ENCODE measurements at places on chromosomes 6 and 20. TPM values are rescaled to one million over a fixed set of nuclear protein-coding genes. Genes with fewer than 3 reads are reported as not detected.

The SIRPB1 gene
- 0.82 TPM for total RNA-seq

The VIP gene
- 1.5 TPM for total RNA-seq

The TGM3 gene
- total RNA-seq: 0.27 TPM

The EPB41L1 gene
- 59.2 TPM for total RNA-seq

The SSTR4 gene
- not detected for total RNA-seq

The CDSN gene
- not detected for total RNA-seq

The HTR1B gene
- total RNA-seq: 0.19 TPM

The CPXM1 gene
- 1.1 TPM for total RNA-seq

The GDAP1L1 gene
- not detected for total RNA-seq

The TAF11 gene
- total RNA-seq: 24.6 TPM

- no peak for DNase-seq
- no peaks in the 10 kb centered on the region for H3K27me3 ChIP-seq
- no peak overlapping the region for H3K27ac ChIP-seq
Observed at GRCh38 chr20:54680872-54681619, 205.7 kb downstream of the DOK5 start.

DNA sequence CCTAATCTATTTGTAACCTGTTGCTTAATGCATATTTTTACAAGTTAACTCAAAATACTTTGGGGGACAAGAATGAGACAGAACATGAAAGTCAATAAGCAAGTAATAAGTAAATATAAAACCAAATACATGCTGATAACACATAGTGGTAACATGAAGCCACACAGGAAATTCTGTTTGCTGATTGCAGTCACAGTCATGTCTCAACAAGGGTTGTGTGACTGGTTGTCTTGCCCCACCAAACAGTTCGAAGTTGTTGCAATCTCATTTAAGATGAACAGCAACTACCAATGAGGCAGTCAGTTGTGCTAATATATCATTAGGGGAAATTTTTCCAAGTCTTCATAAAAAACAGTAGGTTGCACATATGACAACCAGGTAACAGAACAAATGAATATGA, 14.5 kb downstream of the CD24 start:
- H3K36me3 ChIP-seq: no peaks in the 10 kb centered on the region
- no peak overlapping the region for H3K27ac ChIP-seq
- no peaks in the 10 kb centered on the region for H3K27me3 ChIP-seq

DNA sequence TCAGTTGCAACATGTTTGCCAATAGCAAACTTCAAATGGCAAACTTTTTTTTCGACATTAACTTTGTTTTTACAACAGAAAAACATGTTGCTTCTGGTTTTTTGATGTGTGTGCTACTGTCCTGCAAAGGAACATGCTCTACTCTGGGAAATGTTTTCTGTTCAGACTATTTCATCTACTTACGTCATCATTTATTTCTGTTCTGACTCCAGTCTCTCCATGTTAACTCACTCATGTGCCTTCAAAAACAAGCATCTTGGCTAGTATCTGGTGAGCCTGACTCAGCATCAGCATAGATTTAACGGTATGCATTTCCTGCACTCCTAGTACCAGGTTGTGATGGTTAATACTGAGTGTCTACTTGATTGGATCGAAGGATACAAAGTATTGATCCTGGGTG, 36.1 kb upstream of the MAP7 start:
- H3K36me3 ChIP-seq: no peaks in the 10 kb centered on the region
- H3K27me3 ChIP-seq: no peaks in the 10 kb centered on the region
- no peaks in the 10 kb centered on the region for H3K4me1 ChIP-seq
- H3K4me3 ChIP-seq: no peak overlapping the region
- H3K27ac ChIP-seq: no peak overlapping the region

- H3K36me3 ChIP-seq: no peaks in the 10 kb centered on the region
- no peak for DNase-seq
- H3K27me3 ChIP-seq: no peaks in the 10 kb centered on the region
- H3K27ac ChIP-seq: no peak overlapping the region
Observed at GRCh38 chr6:151018046-151018445, 152.5 kb downstream of the MTHFD1L start.

DNA sequence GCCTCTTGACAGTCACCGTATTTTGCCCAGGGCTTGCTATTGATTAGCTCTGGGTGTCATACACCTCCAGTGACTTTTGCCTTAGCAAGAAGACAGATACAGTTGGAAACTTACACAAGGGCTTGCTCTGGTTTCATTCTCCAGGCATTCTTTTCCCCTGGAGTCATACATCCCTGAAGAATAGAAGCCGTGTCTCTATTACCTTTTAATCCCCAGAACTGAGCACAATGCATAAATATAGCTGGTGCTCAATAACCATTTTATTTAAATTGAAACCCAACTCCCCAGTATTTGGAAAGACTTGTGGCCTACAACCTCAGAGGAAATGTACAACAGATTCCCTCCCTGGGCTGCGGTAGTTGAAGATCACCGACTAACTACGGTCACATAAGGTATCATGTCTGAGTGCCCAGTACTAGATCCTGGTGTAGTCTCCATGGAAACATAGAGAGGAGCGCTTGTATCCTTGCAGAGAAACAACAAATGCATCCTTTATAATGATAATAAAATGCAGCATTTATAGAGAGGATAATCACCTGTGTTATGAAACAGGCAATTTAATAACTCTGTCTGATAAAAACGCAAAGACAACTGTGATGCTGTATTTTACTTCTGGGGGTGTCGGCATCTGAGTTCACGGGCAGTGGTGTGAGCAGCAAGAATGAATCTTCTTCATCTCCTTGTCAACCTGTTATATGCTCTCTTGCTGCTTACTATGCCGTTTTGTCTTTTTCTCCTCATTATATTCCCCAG, 401.2 kb upstream of the AGPAT4 start:
- no peak for DNase-seq
- H3K4me1 ChIP-seq: no peaks in the 10 kb centered on the region
- H3K36me3 ChIP-seq: no peaks in the 10 kb centered on the region
- no peaks in the 10 kb centered on the region for H3K27me3 ChIP-seq
- H3K4me3 ChIP-seq: no peak overlapping the region

DNA sequence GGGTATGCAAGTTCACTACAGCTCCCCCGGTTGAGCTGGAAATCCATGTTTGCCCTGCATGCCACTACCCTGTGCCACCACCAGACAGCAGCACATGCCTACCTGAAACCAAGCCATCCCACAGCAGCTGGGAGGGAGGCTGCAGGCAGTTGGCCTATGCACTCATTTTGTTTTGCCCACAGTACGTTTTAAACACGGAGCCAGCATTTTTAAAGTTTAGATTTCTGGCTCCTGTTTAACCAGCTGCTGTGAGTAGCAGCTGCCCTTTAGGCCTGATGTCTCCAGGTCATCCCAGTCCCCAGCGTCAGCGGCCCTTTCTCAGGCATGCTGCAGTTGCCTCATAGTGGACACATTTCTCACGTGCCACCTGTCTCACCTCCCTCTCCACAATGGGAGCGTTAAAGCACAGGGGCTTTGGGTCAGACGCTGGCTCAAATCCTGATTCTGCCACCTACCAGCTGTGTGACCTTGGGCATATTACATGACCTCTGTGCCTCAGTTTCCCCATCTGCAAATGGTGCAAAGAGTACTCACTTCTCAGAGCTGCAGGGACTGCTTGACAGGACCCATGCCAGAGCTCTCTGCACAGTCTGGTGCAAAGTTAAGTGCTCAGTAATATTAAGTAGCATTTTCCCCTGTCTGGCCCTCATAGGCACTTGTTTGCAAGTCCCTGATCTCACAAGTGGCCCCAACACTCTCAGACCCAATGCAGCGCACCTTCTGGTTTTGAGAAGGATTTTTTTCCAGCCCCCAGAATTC, 8.2 kb upstream of the UBE2V1 start:
- H3K27ac ChIP-seq: no peak overlapping the region
- DNase-seq: peak; percentile 60
- H3K4me1 ChIP-seq: no peaks in the 10 kb centered on the region
- peaks cover 4% of the 10 kb centered on the region for H3K36me3 ChIP-seq

DNA sequence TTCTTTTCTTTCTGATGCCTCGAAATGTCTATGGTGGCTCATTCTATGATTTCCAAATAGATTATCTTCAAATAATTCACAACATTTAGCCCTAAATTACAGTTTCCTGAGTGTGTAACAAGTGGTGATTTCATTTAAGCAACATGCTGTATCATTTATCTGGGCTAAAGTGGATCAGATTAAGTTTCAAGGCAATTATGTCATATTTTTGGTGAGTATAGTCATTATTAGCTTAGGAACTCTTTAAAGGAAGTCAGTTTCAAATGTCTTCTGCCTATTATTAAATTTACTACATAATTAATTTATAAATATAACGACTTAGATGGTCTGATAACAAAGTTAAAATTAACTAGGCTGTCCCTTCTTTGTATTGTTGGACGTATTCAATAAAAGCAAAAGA, 847.9 kb upstream of the FLRT3 start:
- DNase-seq: no peak
- no peaks in the 10 kb centered on the region for H3K27me3 ChIP-seq
- H3K27ac ChIP-seq: no peak overlapping the region
- H3K4me3 ChIP-seq: no peak overlapping the region
- no peaks in the 10 kb centered on the region for H3K36me3 ChIP-seq

GRCh38 chr6:47034926-47035325, 7.2 kb downstream of the ADGRF1 start:
- no peaks in the 10 kb centered on the region for H3K4me1 ChIP-seq
- no peak for DNase-seq
- H3K4me3 ChIP-seq: no peak overlapping the region
- H3K36me3 ChIP-seq: no peaks in the 10 kb centered on the region
- no peaks in the 10 kb centered on the region for H3K27me3 ChIP-seq

DNA sequence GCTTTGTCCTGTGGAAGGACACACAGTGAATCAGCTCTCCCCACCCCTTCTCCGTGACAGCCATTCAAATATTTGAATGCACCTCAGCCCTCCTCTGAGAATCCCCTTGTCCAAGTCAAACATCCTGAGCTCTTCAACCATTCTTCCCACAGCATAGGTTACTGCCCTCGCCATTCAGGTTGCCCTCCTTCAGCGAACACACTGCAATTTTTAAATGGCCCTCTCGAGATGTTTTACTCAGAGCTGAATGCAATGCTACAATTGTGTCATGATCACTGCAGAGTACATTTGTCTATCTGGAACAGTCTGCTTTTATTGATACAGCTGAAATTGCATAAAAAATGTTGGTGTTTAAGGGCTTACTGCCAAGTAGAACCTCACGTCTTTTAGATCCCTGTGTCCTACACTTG, 48.9 kb downstream of the SLC2A12 start:
- no peaks in the 10 kb centered on the region for H3K36me3 ChIP-seq
- H3K27me3 ChIP-seq: no peaks in the 10 kb centered on the region
- no peaks in the 10 kb centered on the region for H3K4me1 ChIP-seq

- H3K36me3 ChIP-seq: no peaks in the 10 kb centered on the region
- no peak overlapping the region for H3K27ac ChIP-seq
- DNase-seq: no peak
- no peaks in the 10 kb centered on the region for H3K27me3 ChIP-seq
- no peaks in the 10 kb centered on the region for H3K4me1 ChIP-seq
- H3K4me3 ChIP-seq: no peak overlapping the region
Observed at GRCh38 chr6:119276211-119276610, 73.3 kb downstream of the MAN1A1 start.

GRCh38 chr20:32775336-32775991, 13.3 kb downstream of the DNMT3B start:
- H3K4me3 ChIP-seq: no peak overlapping the region
- no peak for DNase-seq
- H3K27ac ChIP-seq: no peak overlapping the region
- no peaks in the 10 kb centered on the region for H3K4me1 ChIP-seq
- H3K27me3 ChIP-seq: no peaks in the 10 kb centered on the region

GRCh38 chr20:12962895-12963294, 45.9 kb upstream of the SPTLC3 start:
- no peak overlapping the region for H3K4me3 ChIP-seq
- DNase-seq: no peak
- H3K4me1 ChIP-seq: no peaks in the 10 kb centered on the region
- H3K27ac ChIP-seq: no peak overlapping the region
- no peaks in the 10 kb centered on the region for H3K36me3 ChIP-seq

DNA sequence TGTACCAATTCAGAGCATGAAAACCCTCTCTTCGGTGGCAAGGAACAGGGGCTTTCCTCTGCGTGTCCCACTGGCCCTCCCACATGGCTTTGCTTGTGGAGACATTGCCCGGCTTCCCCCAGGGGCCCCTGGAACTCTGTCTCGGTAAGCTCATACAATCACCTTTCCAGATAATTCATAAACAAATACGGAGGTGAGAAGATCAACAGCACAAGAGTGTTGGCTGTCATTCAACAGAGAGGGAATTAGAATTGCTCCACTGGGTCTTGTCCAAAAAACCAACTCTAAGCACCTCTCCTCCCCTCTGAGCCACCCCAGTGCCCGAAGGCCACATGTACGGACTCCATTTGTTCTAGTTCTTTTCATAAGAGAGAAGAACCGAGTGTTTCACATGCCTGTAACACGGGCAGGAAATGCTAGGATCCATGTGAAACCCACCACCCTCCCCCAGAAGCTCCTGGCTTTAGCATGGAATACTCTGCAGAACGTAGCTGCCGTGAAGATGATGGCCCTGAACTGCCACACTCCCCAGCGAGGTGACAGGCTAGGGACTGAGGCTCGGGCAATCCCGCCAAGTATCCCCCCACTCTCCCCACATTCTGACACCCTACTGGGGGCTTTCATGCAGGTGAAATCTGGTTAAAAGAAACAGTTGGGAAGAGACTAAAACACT, 24.6 kb upstream of the FOXC1 start:
- no peak for DNase-seq
- H3K27me3 ChIP-seq: no peaks in the 10 kb centered on the region
- H3K27ac ChIP-seq: no peak overlapping the region
- no peak overlapping the region for H3K4me3 ChIP-seq

GRCh38 chr6:105882828-105883227, 203.3 kb upstream of the PRDM1 start:
- H3K4me1 ChIP-seq: no peaks in the 10 kb centered on the region
- no peaks in the 10 kb centered on the region for H3K27me3 ChIP-seq
- H3K36me3 ChIP-seq: no peaks in the 10 kb centered on the region
- DNase-seq: no peak
- no peak overlapping the region for H3K4me3 ChIP-seq
- H3K27ac ChIP-seq: no peak overlapping the region

DNA sequence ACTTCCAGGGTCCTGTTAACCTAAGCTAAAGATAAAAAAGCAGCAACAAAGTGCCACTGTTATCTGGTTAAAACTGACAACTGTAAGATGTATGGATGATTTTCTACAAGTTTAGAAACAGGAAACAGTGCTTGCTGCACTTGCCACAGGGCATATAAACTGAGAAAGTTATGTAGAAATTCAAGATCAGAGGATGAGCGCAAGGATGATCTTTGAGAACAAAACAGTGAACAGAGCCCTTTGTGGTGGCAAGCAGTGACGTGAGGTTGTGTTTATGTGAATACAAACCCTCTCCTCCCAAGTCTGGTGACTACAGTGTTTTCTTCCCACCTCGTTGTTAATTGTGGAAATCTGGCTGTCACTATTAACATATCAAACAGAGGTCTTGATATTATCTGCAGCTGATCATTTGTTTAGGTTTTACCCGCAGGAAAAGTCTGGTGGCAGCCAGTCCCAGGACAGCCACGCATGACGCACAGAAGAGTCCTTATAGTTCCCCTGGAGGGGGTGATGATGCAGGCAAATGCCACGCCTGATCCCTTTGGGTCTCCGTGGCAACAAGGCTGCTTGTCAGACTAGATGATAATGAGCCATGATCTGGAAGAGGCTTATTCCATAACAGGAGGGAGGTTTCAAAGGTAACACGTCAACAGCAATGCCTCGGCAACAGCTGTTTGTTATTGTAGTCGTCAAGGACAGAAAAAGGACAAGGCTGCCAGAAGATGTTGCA, 43.1 kb upstream of the TNFAIP3 start:
- H3K36me3 ChIP-seq: no peaks in the 10 kb centered on the region
- no peaks in the 10 kb centered on the region for H3K4me1 ChIP-seq
- H3K27me3 ChIP-seq: no peaks in the 10 kb centered on the region
- H3K27ac ChIP-seq: no peak overlapping the region
- no peak overlapping the region for H3K4me3 ChIP-seq

Measured in colonic mucosa (tissue), 4 donors.